Muscle of back (tissue), 13 donors: ENCODE measurements at places on chromosomes 1 and 21. TPM values are rescaled to one million over a fixed set of nuclear protein-coding genes. Genes with fewer than 3 reads are reported as not detected.
A peak's percentile ranks its signal among the peaks of the same experiment; 100 is the strongest.

DNA sequence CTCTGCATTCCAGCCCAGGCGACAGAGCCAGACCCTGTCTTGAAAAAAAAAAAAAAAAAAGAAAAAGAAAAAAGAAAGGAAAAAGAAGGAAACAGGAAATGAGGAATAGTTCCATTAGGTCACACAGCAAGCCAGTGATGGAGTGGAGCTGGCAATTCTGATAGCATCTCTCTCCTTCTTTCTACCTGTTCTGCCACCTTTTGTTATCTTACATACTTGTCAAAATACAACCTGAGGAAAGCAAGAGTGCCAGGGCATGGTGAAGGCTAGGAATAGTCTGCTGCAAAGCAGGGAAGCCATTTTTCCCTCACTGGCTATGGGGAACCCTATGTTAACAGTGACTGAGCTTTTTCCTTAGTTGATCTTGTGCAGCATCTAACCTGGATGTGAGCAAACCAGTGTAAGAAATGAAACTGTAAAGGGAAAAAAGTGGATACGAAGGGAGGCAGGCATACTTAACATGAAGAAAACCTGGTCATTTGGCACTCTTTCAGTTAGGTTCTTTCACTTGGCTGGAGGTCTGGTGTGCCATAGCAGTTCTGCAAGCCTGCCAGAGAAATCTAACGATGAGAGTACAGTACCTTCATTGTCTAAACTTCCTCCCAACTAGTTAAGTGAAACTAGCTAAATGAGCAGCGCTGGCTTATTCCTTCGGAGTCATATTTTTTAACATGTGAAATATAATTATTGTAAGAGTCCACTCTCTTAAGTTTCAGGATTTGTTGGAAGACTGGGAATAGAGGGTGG, 17.9 kb upstream of the THEM5 start:
- no peak for DNase-seq

- DNase-seq, result no peak
Measured at GRCh38 chr1:93981274-93981667, 72.0 kb upstream of the GCLM start.

GRCh38 chr1:234722904-234723720, 113.1 kb upstream of the IRF2BP2 start:
- peak; percentile 90 for DNase-seq

IGSF9 gene
- polyA plus RNA-seq, result 0.56 TPM

- DNase-seq, result peak; percentile 70
Measured at GRCh38 chr1:185157599-185158412, 839 bp downstream of the SWT1 start.

DNA sequence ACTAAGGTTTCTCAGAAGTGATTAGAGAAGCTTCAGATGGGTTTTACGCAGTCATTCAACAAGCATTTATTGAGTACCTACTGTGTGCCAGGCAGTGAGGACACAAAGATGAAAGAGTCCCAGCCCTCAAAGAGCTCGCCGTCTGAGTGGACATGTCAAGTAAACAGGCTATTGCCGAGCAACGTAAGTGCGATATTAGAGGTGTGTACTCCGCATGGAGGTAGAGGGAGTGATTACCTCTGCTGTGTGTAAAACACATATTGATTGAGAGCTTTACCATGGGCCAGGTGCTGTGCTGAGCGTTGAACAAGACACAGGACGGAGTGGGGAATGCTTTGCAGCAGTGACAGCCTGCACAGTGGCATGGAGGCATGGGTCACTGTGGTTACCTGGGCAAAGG, 49.5 kb upstream of the GPR37L1 start:
- DNase-seq, result no peak

DNA sequence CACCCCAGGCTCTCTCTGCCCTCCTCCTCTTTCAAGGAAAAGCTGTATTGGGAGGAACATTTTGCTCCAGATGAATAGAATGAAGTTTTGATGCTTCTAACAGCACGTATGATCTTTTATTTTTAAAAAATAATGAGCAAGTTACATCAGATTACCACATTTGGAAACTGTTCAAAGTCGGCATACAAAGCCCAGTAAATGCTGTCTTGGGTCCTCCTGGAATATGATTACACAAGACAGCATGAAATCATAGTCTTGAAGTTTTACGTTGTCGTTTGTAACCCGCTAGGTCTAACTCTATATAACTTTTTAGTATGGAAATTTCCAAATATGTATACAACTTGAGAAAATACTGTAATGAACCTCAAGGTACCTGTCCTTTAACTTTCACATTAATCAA, 385.6 kb downstream of the HLX start:
- DNase-seq, result no peak

LCE3E gene
- polyA plus RNA-seq, result not detected

DNA sequence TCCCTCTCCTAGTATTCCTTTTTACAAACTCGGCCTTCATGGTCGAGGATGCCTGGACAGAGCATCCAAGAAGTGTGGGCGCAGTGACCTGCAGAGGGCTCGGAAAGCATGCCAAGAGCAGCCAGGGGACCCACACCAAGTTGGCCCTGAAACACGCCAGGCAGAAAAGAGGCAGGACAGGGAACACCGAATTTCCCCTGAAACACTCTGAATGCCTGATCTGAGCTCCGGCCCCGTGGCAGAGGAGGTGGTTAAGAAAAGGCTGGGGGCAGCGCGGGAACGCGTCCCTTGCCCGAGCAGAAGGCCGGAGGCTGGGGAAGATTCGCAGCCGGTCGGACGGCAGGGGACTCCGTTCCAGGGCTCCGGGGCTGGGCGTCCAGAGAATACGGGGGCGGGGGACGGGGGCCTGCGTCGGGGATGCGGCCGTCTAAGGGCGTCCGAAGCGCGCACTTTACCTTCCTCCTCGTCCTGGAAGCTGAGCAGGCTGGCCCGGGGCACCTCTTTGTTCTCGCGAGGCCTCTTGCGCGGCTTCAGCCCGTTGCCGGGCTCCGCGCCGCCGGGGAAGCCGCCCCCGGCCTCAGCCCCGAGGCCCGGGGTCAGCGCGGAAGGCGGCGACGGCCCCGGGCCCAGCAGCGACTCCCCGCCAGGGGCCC, 558 bp downstream of the PAXBP1 start:
- DNase-seq, result no peak

GRCh38 chr1:181767001-181767708, 283.8 kb downstream of the CACNA1E start:
- DNase-seq, result no peak

DNA sequence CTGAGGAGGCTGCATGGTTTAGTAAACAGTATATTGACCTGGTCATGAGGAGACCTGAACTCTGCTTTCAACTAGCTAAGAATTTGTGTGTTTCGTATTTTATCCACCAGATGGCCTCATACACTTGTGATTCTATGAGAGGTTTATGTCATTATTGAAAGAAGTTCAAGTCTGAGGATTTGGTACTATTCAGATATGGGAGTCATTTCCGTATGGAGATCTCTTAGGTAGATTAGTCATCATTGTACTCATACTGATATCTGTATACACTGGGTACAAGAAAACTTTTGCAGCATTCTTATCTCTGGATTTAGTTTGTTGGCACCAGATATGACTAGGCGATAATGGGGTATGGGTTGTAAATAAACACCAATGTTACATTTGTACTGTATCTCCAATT, 26.6 kb downstream of the ATF6 start:
- peak; percentile 78 for DNase-seq

DNA sequence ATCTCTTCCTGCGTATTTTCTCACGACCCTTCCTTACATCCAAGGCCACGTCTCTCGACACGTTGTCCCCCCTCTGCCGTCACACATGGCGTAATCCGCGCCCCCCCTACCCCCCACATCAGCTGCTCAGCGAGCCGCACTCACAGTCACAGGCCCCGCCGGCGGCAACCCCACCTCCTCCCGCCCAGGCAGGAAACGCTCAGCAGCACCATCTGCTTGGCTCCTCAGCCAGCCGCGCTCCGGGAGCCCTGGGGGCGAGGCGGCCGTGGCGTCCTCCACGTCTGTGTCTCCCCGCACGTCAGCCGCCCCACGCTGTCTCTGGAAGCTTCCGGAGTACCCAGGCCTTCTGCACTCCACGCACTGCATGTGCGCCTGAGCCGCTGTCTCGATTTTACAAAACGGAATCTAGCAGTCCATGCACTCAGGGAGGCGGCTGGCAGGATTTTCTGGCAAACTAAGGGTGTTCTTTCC, 64.6 kb downstream of the SIK1 start:
- peak; percentile 77 for DNase-seq

GRCh38 chr1:115466433-115466832, 128.4 kb upstream of the NGF start:
- no peak for DNase-seq

- peak; percentile 25 for DNase-seq
Measured at GRCh38 chr1:14113841-14114567, 414.0 kb downstream of the PRDM2 start.

GJB3 gene
- 2.4 TPM for polyA plus RNA-seq

GRCh38 chr1:161073474-161074121, 3.9 kb upstream of the ARHGAP30 start:
- DNase-seq, result no peak
